ENCODE measurements at places on chromosomes 16 and 17.

DNA sequence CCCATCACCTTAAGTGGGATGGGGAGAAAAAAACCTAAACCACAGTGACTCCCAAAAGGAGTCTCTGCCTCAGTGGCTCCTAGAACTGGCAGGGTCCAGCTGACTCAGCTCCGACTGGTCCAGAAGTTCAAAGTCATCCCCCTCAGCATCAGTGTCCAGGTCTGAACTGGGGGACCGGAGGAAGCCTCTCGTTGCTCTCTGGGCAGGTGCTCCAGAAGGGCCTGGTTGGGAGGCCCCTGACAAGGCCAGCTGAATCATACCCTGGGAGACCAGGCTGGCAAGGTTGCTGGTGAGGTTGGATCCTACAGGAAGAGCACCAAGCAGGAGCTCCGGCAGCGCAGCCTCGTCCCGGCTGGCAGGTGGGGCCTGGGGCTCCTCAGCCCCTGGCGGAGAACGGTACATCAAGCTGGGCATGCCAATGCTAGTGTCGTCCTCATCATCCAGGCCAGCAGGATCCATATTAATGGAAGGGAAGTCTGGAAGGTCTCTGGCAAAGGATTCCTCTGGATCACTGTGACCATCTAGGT, 4.3 kb upstream of the PSMC3IP start:
- DNase-seq = no peak

DNA sequence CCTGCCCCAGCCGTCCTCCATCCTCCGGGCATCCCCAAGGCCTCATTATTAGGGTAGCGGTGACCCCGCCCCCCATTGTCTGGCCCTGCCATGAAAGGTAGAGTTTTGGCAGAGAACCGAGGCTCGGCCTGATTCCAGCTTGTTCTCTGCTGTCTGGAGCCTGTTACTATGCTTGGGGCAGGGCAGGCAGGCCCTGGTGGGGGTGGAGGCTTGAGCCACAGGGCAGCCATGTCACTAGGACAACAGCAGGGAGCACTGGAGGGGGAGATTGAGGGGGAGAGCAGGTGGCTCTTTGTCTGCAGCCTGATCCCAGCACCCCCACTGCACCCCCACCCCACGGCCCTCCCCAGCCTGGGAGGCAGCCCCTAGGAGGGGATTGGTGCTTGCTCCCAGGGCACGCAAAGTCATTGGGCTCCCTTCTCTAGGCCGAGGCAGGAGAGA, 15.4 kb downstream of the RHBDL3 start:
- DNase-seq = no peak

DNA sequence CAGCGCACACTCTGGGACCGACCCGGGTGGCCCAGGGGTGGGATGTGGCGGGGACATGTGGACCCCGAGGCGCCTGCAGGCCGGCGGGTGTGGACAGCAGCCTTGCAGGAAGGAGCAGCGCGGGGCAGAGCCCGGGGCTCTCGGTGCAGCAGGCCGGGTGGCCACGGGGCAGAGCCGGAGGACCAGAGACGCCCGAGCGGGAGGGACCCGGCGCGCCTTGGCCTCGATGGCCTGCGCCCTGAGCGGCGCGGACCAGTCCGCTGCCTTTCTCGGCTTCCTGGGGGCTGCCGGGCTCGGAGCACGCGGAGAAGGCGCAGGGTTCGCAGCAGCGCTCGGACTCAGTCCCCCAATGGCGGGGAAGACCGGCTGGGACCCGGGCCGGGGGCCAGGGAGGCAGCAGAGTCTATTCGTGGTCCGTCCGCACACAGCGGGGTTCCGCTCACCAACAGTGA, 43.4 kb downstream of the OSBPL7 start:
- no peak for DNase-seq

GRCh38 chr16:19696961-19697360, 21.1 kb downstream of the KNOP1 start:
- no peak for DNase-seq

DNA sequence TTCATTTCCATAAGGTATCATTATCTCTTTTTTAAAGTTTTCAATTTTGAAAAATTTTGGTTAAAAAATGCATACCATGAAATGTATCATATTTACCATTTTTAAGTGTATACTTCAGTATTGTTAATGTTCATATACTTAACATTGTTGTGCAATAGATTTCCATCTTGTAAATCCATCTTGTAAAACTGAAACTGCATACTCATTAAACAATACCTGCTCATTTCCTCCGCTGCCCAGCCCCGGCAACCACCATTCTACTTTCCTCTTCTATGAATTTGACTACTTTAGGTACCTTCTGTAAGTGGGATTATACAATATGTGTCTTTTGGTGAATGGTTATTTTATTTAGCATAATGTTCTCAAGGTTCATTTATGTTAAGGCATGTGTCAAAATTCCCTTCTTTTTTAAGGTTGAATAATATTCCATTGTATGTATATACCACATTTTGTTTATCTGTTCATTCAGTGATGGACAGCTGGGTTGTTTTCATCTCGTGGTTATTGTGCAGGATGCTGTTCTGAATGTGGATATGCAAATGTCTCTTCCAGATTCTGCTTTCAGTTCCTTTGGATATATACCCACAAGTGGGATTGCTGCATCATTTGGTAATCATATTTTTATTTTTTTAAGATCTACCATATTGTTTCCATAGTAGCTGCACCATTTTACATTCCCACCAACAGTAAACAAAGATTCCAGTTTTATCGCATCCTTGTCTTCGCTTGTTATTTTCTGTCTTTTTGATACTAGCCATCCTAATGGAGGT, 6.7 kb downstream of the CCL2 start:
- DNase-seq = no peak

- no peak for DNase-seq
These were observed 97.2 kb downstream of the ZNF18 start for GRCh38 chr17:11900041-11900476.

- no peak for DNase-seq
These were observed 31.8 kb downstream of the HSBP1 start for GRCh38 chr16:83839561-83839960.

- DNase-seq = no peak
These were observed 56.5 kb downstream of the RNF213 start for GRCh38 chr17:80316927-80317705.

DNA sequence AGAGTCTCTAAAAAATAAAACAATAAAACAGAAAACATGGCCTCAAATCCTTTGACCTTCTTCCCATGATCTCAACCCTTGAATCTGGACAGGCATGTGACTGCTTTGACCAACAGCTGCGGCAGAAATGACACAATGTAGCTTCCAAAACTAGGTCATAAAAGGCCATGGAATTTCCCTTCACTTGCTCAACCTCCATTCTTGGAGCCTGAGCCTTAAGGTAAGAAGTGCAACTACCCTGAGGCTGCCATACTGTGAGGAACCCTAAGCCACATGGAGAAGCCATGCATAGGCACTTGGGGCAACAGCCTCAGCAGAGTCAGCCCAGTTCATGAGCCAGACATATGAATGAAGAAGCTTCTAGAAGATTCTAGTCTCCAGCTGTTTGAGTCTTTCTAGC, 75.7 kb upstream of the BRD7 start:
- no peak for DNase-seq

GRCh38 chr16:49619811-49620157, 236.1 kb downstream of the ZNF423 start:
- DNase-seq = no peak

GRCh38 chr17:77840513-77841165, 117.9 kb upstream of the TNRC6C start:
- DNase-seq = no peak

- DNase-seq = no peak
These were observed 15.3 kb upstream of the GNA13 start for GRCh38 chr17:65071861-65072260.

GRCh38 chr17:77700165-77700881, 258.2 kb upstream of the TNRC6C start:
- no peak for DNase-seq

GRCh38 chr16:17357307-17358062, 113.3 kb downstream of the XYLT1 start:
- no peak for DNase-seq

DNA sequence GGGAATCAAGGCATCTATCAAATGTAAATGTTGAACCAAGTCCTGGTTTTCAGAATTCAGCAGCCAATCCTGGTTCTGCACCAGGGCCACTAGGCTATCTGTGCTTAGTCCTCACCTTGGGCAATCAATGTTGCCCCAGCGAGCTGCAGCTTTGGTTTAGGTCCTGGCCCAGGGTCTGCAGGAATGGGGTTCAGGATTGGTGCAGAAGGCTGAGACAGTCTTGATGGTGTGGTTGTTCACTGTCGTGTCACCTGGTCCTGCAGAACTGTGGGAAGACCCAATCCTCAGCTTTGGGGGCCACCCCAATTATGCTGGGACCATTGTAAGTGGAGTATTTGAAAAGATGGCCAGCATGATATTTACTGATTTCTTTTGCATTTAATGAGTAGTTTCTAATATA, 10.6 kb downstream of the TERF2IP start:
- no peak for DNase-seq

Data from GM12892 (cell line).